Spinal cord (tissue), 10 donors: ENCODE measurements at places on chromosomes 5 and 9. TPM values are rescaled to one million over a fixed set of nuclear protein-coding genes. Genes with fewer than 3 reads are reported as not detected.

DNA sequence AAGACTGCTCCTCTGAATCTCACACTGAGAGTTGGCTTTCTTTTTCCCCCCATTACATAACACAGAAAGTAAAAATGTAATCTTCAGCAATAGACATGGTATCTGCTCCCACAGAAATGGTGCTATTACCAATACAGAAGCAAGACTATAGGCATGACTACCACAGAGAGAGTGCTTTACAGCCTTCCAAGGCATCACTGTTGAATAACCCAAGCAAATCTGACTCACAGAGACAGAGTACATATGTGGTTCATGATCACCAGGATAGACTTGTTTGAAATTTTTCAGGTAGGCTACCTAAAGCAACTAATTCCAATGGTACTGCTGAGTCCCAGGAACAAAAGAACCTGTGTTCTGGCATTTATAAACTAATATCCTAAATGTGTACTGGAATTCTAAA, 1373.4 kb upstream of the C9orf72 start:
- DNase-seq, result no peak

- DNase-seq, result no peak
Measured at GRCh38 chr5:31638345-31638744, 586 bp upstream of the PDZD2 start.

GRCh38 chr9:71819115-71819739, 50.9 kb upstream of the CEMIP2 start:
- DNase-seq, result no peak

DNA sequence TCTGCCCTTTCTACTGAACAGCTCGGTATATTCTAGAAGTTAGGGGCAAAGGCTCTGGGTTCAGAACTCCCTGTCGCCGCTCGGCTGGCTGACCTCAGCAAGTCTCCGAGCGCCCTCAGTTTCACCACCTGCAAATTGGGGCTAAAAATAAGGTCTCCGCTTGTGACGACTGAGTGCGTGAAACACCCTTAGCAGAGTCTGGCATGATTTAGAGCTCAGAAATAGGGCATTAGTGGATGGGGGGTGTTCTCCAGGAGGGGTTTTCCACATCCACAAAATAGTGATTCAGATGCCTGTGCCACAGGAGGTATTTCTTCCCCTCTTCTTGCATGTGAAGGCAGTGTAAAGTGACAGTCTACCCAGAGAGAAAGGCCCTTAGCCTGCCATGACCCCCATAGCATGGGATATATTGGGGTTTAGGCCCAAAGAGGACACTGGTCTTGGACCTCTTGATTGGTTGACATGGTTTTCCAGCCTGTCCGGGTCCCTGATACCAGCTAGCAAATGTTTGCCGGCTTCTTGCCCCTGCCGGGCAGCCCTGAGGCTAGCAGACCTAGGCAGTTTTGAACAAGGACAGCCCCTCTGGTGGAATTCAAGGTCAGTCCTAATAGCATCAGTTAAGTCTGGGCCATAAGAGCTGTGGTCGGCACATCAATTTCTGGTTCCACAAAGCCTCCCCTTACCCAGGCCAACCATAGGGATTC, 1.4 kb downstream of the ERGIC1 start:
- DNase-seq, result no peak

DNA sequence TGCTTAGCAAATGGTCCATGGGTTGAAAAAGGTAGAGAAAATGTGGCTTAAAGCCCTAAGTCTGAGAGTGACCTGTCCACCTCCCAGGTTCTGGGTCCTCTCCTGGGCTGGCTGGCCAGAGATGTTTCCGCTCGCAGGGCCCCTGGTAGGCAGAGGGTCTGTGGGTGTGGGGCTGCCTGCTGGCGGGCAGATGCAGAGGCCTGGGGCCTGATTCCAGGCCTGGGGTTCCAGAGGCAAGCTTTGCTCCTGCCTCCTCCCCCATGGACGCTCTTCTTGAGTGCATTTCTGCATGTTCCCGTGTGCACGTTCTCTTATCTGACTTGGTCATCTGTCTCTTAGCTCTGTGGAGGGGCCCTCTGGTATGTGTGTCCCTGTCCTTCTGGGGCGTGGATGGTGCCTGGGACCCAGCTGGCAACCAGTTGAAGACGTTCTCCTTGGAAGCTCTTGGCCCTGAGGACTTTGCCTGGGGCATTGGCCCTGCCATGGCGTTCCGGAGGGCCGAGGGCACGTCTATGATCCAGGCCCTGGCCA, 3.8 kb downstream of the MIGA2 start:
- DNase-seq, result no peak

DNA sequence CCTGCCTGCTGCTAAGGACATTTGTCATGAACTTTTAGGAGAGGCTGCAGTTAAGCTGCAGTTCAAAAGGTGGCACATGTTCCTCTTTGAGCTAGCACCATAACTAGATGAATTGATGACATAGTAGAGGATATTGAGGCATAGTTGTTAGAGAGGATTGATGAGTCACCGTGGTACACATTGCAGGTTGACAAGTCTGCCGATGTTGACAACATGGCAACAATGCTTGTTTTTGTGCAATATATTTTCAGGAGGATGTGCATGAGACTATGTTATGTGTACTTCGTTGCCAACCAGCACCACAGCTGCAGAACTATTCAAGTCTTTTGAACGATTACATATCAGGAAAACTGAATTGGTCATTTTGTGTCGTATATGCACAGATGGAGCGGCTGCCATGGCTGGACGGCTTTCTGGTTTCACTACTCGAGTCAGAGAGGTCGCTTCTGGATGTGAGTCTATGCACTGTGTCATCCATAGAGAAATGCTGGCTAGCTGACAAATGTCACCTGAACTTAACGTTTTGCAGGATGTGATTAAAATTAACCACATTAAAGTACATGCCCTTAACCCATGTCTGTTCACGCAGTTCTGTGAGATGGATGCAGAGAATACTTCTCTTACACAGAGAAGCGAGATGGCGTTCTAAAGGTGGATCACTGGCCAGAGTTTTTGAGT, 24.2 kb downstream of the ANP32B start:
- DNase-seq, result peak; percentile 18

DNA sequence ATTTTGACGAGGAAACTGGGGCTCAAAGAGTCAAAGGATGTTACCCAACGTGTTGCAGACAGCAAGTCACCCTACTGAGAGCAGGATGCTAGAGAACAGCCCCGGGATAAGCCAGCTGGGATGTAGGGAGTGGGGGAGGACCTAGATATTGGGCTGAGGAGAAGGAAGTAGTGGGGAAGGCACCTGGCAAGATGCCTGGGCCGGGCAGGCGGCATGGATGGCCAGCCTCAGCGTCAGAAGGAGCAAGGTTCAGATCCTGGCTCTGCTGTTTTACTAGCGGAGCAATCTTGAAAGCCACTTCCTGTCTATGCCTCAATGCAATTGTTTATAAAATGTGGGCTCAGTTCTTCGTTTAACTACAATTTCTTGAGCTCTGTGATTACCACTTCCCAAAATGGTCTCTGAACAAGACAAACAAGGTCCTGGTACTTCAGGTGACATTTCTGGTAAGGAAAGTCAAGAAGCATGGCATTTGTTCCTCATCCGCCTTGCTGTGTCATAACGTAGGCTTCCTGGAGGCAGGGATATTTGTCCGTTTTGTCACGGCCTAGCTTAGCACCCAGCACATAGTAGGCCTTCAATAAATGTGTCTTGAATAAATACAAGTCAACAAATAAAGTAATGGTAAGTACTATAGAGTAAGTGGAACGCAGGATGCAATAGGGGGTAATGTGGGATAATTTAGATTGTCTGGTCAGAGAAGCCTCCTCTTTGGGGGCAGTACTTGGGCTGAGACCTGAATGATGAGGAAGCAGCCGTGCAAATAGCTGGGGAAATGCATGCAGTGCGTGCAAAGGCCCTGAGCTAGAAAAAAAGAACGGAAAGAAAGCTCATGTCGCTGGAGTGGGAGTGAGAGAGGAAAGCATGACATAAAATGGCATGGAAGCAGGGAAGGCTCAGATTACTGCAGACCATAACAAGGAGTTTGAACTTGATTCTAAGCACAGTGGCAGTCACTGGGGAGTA, 70.5 kb downstream of the SMIM23 start:
- no peak for DNase-seq

DNA sequence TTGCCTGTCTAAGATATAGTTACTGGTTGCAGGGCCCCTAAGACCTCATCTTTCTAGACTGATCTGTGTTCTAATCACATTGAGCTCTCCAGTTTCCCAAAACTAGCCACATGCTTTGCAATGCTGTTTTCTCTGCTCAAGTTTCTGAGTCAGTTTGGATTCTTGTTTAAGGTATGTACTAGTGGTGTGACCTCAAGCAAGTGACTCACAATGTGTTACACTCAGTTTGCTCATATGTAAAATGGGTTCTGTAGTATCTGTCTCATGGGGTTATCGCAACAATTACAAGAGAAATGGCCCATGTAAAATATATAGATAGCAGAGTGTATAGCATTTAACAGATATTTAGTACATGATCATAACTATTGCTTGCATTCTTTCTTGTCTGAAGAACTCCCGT, 153.1 kb upstream of the ELL2 start:
- no peak for DNase-seq

- DNase-seq, result no peak
Measured at GRCh38 chr5:164708831-164709230, 1203.4 kb downstream of the MAT2B start.

DNA sequence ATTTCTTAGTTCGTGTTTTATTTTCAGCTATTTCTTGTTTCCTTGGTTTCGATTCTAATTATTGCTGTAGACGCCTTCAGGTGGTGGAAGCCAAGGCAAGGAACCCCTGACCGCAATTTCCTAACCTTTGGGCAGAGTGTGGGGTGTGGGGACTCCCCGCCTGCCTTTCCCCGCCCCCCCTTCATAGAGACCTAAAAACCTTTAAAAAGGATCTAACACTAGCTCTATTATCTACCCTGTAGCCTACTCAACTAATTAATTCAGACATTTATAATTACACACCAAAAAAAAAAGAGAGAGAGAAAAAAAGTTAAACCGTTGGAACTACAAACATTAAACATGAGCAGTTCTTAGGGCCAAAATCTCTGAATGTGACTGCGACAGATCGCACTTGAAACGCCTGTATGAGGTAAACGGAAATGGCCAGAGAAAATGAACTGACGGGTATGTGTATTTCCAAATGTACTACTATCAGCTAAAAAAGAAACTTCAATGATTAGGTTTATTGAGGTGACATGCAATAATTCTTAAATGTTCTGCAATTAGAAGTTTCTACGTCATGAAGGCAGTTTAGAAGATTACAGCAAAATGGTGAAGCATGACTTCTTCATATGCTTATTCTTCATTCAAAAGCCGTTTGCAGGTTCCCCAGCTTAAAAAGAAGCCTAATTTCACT, 19.0 kb upstream of the FER start:
- no peak for DNase-seq

DNA sequence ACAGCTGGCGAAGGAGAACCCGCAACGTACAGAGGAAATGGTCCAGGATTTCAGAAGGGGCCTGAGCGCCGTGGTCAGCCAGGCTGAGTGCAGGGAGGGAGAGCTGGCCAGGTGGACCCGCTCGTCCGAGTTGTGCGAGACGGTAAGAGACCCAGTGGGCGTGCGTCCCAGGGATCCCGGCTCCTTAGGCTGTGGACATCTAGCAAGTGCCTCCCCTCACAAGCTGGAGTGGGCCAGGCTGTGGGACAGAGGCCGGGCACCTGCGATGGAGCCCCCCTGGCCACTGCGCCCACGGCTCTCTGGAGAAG, 29.5 kb upstream of the LRRC14B start:
- no peak for DNase-seq

- DNase-seq, result peak; percentile 75
Measured at GRCh38 chr5:124745928-124746915, at the start of gene ZNF608. Gene ZNF608 (minus strand): TSS chr5:124746639. CDS start chr5:124744989, 1,650 bp downstream.

GRCh38 chr5:150609843-150610584, 30.4 kb upstream of the SYNPO start:
- no peak for DNase-seq

DNA sequence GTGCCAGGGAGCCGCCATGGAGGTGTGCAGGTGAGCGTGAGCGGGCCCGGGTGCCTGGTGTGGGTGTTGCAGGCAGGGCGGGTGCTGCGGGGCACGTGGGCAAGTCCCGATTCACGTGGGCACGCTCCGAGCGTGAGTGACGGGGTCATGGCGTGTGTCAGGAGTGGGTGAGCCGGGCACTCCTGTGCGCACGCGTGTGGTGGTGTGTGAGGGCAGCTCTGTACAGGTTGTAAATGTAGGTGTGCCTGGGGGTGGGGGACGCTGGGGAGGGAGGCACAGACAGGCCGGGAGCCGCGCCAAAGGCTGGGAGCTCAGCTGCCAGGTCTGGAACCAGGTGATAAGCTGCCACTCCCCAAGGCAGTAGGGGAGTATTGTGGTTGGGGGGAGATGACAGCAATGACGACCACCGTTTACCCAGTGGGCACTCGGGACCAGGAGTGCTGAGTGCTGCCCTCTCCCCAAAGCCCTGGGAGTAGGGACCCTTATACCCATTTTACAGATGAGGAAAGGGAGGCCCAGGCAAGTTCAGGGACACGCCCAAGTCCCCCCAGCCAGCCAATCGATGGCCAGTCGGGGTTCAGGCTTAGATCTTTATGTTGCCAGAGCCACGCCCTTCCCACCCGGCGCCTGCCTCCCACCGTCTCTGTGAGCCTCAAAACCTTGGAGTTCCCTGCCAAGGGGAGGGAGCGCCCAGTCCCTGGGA, 9.6 kb downstream of the NCS1 start:
- no peak for DNase-seq

Gene GRIN3A
- 18.1 TPM for total RNA-seq

Gene SNCB
- total RNA-seq, result 13.6 TPM

Gene CXCL14
- total RNA-seq, result 17.0 TPM

Gene CARD9
- 2.4 TPM for total RNA-seq

Gene PIP5K1B
- total RNA-seq, result 19.9 TPM
